Activated CD4-positive, alpha-beta memory T cell treated with anti-CD3 and anti-CD28 coated beads, Interleukin-2, amount 10 ng/mL, durations not matched to agents 7 days and 5 days (primary cell): ENCODE measurements at places on chromosomes 13 and 19. TPM values are rescaled to one million over a fixed set of nuclear protein-coding genes. Genes with fewer than 3 reads are reported as not detected.

The ACP5 gene
- total RNA-seq: 21.3 TPM

The NKG7 gene
- total RNA-seq: 428 TPM

DNA sequence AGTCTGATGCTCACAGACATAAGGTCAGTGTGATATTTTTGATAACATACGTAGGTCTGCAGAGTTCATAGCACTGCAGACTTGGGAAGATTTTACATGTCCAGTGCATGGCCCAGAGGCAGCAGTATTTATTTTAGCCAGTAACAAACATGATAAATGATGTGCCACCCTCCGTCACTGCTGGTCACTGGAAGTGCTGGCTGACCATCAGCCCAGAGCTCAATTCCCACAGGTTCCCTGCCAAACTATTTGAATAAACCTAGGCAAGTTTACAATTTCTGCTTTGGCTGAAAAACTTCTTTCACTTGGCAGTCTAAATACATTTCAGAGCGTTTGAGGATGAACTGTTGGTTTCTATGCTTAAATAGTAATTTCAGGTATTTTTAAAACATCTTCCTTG, 135.5 kb upstream of the EDNRB start:
- no peak for DNase-seq

GRCh38 chr13:23903906-23904280, 6.6 kb upstream of the C1QTNF9B start:
- no peak for DNase-seq

DNA sequence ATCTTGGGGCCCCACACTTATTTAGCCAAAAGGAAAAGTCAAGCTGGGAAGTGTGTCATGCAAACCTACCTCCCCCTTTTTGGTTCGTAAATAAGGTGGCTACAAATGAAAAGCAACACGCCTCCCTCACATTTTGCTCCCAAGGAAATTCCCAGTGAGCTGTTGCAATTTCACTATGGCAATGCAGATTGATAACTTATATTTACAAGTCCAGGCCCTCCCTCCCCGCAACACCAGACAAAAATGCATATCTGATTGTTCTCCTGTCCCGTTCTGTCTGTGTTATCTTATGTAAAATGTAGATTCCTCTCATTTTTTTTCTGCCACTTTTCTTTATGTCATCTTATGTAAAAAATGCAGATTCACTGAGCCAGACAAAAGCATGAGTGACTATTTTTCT, 1305.3 kb downstream of the SLITRK5 start:
- no peak for DNase-seq
